ENCODE measurements at places on chromosomes 6 and 20.

DNA sequence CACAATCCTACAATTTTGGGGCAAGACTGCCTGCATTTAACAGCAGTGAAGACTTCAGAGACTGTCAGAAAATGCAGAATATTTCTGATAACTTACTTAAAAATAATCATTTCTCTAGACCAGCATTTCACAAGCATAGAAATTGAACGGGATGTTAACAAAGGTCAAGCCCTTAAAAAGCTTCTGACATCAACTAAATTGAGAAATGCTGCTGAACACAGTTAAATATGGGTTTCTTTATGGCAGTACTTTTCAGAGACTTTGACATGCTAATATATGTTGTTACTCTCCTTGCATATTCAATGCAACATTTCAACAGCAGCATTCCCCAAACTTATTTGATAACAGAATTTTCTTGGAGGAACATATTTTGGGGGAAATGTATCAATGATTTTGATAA is 84.5 kb downstream of the KIF13A start:
- no peak for DNase-seq

DNA sequence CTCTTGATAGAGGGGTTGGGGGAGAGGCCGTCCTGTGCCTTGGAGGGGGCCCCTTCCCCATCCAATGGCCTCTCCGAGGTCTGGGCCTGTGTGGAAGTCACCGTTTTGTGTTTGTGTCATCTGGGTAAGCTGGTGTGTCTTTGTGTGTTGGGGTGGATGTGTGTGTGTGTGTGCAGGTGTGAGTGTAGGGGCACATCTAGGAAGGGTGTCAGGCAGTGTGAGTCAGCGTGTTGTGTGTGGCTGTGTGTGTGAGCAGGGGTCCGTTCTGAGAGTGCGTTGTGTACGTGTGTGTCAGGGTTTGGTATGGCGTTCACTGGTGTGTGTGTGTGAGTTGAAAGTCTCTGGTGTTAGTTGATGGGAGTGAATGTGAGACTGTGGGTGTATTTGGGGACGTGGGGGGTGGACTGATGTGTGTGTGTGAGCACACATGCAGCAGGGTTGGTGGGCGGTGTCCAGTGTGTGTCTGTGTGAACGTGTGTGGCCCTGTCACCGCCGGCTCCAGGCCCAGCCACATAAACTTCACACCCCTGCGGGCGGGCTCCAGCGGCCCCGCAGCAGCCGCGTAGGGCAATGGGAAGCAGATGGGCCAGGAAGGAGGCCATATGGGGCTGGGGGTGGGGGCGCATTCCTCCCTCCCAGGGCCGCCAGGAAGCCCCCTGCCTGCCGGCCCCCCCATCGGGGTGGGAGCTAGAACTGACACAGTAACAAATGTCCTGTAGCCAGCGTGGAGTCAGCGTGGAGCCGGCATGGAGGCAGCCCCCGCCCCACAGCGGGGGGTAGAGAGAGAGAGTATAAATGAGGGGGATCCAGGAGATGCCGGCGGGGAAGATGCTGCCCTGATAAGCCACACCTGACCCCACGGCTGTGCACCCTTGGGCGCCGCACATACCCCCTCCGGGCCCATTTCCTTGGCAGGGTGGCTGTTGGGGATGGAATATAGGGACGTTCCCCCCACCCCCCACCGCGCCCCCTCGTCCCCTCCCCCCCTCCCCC is 32.1 kb downstream of the SNAI1 start:
- no peak for DNase-seq

DNA sequence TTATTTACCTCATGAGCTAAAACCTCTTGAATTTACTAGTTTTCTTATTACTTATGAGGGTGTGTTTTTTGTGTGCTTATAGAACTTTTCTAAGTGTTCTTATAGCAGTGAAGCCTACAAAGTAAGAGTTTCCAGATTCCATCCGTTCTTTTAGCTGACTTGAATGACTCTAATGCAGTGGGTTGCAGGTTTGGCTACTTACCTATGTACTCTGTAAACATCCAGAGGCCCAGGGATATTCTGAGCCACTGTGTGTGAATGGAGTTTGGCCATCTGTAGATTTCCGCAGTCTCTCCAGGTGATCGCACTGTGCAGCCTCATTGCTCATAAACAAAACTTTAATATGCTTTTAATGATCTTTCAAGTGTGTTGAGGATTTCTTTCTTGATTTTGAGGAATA is 157.8 kb downstream of the MYO6 start:
- no peak for DNase-seq

GRCh38 chr6:107542192-107542668 is 52.3 kb downstream of the SOBP start:
- no peak for DNase-seq

- no peak for DNase-seq
Observed at GRCh38 chr20:45338121-45339030, 9.8 kb downstream of the SDC4 start.

DNA sequence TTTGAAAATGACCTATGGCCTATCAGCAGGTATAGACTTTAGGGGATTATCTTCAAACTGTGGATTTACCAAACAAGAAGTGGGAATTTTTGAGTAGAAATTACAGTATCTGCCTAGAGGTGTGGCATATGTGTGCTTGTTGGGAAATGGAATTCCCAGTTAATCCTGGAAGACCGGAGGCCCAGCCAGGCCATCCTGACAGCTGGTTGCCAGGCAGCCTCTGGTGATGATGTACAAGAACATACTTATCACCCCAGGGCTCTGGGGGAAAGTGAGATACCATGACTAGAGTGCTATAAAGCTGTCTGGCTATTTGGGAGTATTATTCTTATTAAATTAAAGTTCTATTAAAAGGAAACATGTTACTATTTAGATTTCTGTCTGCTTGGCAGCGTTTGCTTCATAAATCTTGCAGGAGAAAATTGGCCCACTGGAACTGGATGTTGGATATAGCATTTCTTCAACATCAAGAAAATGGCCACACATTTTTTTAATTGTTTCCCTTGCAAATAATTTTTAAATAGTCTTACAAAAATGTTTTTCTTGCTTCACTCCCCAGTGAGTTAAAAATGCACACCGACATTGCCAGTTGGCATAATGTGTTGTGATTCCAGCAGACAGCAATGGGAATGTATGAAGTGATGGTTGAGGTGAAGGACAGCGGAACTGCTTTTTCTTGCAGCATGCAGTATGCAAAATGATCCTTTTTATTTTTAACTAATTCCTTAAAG is 187.8 kb downstream of the MYLK4 start:
- no peak for DNase-seq

DNA sequence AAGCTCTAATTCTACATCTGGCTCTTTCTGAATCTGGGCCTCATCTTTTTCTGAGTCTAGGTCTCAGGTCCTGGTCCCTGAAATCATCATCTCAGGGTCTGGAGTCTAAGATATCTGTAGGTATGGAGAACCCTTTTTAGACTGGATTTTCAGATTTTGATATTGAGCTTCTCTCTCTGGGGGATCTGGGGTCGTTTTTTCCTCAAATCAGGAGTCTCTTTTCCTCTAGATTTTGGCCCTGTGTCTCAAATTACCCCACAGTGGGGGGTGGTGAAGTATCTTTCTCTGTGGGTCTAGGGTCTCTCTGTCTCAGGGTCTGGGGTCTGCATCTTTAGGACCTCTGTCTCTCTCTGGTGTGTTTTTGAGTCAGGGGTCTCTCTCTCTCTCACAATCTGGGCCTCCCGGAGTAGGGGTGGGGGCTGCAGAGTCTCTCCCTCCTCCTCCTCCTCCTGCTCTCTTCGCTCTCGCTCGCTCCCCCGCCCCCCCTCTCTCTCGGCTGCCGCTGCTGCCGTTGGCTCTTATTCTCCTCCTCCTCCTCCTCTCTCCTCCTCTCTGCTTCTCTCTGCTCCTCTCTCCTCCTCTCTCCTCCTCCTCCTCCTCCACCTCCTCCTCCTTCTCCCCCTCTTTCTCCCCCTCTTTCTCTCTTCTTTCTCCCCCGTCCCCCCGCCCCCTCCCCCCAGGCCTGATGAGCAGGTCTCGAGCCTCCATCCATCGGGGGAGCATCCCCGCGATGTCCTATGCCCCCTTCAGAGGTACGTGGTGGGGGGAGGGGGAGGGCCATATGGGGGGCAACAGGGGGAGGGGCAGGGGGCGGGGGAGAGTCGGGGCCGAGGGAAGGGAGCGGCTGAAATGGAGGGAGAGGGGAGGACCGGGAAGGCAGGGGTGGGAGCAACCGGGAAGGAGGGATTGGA is at the start of gene SYNGAP1:
Gene SYNGAP1, plus strand, starts transcription at position 486 of the 911 bp plus-strand sequence. Its CDS starts 200 bp downstream, at position 686.
- peak; percentile 58 for DNase-seq

DNA sequence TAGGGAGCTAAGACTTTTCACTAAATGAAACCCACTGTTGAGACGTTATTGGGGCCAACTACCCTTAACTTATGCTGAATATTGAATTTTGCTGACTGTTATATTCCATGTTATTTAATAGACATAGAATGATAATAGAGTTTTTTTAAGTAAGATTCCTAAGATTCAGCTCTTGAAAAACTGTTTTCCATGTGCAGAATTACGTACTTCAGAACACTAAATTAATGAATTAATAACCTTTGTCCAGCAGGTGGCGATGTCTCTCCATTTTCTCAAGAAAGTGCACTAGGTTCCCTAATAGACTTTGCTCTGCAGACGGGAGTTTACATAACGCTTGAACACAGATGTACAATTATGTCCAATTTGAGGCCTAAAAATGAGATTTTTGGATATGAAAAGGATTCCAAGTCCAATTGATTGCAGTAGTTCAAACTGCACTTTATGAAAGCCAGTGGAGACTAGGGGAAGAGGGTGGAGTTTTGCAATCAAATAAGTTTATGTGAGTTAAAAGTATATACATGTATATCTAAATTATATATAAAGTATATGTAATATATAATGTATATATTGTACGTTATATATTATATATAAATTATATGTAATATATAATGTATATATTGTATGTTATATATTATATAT is 282.1 kb downstream of the UST start:
- DNase-seq, result peak; percentile 94

DNA sequence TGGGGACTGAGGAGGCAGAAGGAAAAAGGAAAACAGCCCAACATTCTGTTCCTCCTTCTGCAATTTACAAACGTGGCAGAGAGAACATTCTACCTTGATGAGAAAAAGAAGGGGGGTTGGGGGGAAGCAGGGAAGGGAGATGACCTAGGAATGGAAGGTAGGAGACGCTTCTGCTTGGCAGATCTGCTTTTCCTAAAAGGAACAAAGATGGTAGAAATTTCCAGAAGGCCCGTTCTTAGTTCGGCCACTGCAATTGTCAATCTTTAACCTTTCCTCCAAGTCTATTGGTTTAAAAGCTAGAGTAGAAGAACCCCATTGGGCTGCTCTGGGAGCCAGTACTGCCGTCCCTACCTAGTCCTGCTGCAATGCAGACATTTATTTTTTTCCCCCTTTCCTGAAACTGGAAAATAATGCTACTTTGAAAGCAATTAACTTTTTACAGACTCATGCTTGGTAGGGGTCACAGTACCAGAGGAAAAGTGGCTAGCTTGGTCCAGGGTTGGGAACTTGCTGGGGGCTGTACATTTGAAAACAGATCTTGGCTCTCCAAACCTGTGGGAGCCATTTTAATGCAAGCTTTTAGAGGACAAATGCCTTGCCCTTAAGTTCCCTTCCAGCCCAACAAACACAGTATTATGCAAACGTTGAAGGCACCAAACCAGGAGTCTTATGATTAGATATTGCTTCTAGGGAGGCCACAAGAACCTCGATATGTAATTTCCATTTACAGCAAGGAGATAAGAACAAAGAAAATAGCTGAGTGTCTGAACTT is 2.6 kb downstream of the ZMYND8 start:
- no peak for DNase-seq

- DNase-seq, result no peak
Observed at GRCh38 chr6:113825781-113826180, 31.4 kb upstream of the MARCKS start.

DNA sequence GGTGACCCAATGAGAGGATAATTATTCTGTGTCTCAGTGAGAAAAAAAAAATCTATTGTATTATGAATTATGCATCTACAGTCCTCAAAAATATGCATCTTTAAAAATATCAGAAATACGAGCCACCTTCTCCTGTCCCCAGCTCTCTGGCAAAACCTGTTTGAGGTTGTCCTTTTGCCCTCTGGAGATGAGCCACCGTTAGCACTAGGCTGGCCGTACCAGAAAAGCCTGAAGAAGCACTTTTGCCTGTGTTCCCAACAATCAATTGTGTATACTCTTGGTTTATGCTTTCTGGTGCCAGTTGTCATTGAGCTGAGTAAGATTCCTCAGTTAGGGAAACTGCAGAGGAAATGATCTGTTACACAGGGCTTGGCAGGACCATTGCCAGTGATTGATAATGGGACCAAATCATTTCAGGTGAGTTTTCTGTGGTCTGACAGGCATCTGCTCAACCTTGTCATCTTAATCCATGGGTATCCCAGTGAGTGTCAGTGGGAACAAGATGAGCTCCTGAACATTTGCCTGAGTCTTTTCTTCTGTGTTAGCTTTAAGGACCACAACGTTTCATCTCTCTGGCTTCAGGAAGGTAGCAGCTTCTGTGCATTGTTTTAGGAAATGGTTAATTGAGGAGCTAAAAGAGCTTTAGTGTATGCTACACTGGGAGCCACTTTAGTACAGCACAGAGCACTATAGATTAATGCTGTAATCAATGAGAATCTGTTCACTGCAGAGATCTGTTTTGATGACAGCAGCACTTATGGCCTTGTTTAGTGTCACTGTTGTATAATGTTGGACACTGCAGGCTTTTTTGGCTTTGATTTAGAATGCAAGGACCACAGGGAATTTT is 330.1 kb downstream of the RIMS1 start:
- DNase-seq, result no peak

- DNase-seq, result no peak
Observed at GRCh38 chr6:52724042-52724405, 39.3 kb downstream of the GSTA2 start.

DNA sequence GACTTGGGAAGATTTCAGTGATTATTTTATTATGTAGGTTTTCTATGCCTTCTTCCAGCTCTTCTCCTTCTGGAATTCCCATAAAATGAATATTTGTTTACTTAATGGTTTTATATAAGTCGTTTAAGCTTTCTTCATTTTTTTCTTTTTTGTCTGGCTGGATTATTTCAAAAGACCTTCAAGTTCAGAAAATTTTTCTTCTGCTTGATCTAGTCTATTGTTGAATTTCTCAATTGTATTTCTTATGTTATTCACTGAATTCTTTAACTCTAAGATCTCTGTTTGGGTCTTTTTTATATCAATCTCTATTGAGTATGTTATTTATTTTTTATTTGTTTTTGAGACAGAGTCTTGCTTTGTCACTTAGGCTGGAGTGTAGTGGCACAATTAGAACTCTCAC is 117.4 kb downstream of the CEP57L1 start:
- no peak for DNase-seq

DNA sequence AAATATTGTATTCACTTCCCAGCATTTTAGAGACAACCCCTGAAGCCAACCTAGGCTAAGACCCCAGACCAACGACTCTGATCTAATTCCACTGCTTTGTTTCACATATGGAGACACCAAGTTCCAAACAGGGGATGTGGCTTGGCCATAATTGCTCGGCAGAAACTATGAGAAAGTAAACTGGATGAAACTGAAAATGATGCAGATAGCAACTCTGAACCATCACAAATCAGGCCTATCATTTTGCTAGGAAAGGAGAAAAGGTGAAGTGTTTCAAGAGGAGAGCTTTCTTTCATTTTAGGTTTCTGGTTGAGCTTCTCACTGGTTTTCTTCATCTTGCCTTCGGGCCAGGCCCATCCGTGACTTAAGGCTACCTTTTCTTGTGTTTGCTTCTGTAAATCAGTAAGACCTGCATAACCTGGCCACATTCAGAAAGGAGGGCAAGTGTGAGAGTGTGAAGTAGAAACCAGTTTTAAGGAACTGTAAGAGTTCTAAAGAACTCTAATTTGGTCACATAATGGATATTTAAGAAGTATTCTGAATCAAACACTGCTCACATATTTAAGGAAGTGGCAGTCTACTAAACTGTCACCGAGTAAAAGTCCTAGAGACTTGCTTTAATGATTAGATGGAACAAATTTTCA is 105.8 kb downstream of the BACH2 start:
- no peak for DNase-seq

Data from NCI-H146 (cell line).